MG63 (cell line): ENCODE measurements at places on chromosomes 2 and 18. TPM values are rescaled to one million over a fixed set of nuclear protein-coding genes. Genes with fewer than 3 reads are reported as not detected.

The GAREM1 gene
- total RNA-seq = 1.1 and 2.0 TPM in 2 replicates

The SERPINB4 gene
- not detected in 2 replicates for total RNA-seq

The PLEK gene
- total RNA-seq = not detected in 2 replicates

- no peak for DNase-seq
Observed at GRCh38 chr2:72340665-72341064, 193.0 kb upstream of the CYP26B1 start.

GRCh38 chr18:5214583-5215351 is 17.7 kb upstream of the AKAIN1 start:
- DNase-seq = no peak

DNA sequence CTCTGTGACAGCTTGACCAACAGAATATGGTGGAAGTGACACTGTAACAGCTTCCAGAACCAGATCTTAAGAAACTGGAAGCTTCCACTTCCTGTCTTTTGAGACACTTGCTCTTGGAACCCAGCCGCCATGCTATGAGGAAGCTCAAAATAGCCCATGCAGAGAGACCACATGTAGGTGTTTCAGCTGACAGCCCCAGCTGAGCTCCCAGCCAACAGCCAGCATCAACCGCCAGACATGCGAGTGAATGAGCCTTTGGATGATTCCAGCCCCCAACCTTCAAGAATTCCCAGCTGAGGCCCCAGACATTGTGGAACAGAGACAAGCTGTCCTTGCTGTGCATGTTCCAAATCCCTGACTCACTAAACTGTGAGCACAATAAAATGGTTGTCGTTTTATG is 27.9 kb downstream of the ACVR1 start:
- DNase-seq = no peak

GRCh38 chr18:74976331-74976909 is 232.5 kb downstream of the PTGR3 start:
- no peak for DNase-seq

DNA sequence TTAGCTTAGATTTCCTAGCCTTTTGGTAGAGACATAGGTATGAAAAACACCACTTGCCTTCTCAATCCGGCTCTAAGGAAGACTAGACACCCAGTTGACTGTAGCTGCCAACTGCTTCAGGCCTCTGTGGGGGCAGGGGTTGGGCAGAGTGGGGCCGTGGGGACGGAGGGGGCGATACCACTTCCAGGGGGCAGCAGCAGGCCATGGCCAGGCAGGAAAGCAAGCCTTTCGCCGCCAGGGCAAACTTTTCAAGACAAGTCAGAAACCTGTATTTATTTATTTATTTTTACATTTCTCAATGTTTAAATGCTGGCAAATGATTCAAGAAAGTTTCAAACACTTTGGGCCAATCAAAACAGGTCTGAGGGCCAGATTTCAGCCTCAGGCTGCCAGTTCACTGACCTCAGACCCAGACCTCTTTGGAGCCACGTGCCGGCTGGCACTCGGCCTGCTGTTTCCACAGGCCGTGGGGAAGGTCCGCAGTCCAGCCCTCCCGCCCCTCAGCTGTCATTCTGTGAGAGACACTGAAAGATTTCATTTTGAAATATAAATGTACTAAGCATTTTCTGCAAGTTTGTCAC is 63.8 kb downstream of the MEX3C start:
- DNase-seq = peak; percentile 76

- no peak for DNase-seq
Observed at GRCh38 chr2:182652326-182652725, 63.7 kb upstream of the DNAJC10 start.

DNA sequence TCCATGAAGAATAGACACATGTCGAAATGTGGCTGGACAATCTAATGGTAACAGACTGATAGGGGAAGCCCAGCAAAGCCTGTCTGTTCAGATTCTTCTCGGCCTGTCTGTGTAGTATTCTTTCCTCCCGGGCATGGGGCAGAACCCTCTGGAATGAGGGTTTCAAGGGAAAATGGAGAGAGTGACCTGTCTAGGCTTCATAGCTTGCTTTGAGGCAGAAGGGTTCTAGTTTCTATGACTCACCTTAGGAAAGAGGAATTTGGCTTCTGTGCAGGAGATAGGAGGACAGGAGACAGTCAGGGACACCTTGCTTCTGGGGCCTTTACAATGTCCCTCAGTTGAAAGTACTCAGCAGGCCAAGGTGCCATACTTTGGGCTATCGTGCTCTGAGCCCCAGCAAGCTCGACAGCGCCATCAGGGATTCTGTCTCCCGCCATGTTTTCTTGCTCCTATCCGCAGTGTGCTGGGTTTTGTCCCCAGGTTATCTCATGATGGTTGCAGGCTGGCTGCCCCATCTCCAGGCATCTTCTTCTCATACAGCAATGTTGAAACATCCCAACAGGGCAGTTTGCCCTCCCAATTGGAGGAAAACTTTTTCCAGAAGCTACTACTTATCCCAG is 74.7 kb upstream of the TLK1 start:
- DNase-seq = no peak

GRCh38 chr2:110120171-110121051 is 4.8 kb upstream of the MALL start:
- DNase-seq = no peak

- DNase-seq = no peak
Observed at GRCh38 chr2:172623249-172623965, 67.5 kb downstream of the PDK1 start.

- DNase-seq = no peak
Observed at GRCh38 chr18:58335223-58335622, 291.2 kb downstream of the NEDD4L start.

DNA sequence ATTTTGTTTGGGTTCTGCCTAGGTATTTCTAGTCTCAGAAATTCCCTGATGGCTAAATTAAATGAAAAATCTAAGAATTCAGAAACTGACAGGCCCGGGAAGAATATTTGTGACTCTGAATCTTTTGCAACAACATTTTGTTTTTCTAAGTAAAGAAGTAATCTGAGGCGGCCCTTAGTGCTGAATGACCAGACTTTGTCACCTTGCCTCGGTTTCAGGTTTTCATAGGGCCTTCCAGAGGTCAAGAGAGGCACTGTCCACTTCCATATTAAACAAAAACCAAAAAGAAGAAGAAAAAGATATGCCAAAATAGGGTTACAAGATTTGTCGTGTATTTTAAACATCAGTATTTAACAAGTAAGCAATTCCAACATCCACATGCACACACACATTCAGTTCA is 16.1 kb upstream of the CCNYL1 start:
- no peak for DNase-seq

DNA sequence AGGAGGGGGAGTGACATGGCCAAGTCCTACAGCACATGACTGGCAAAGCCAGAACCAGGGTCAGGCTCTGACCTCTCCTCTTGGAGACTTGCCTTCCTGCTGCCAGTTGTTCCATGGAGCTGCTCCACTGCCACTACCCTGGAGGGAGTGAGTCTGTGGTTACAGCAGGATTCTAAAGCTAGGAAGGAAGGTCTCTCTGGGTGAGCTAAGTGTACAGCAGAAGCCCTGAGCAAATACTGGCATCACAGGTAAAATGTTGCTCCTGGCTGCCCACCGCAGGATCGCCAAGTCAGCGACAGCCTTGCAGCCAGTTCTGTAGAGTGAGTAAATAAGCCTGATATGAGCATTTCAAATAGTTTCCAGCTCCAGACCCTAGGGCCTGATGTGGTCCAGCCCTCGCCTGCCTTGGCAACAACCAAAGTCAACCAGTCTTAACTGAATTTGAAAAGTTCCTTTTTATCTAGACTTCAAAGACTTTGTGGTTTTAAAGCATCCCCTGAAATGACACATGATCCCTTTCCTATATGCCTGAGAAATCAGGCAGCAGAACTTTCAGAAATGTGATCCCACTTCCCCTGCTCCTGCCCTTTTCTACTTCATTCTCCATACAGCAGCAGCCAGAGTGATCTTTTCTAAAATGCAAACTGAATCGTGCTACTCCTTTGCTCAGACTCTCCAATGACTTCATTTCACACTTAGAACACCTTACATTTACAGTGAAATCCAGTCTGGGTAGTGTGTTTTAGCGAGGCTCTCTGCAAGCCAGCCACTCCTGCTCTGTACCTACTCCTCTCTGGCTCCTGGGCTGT is 114.3 kb downstream of the MGAT5 start:
- DNase-seq = peak; percentile 5
